ENCODE measurements at places on chromosomes 2 and 18. TPM values are rescaled to one million over a fixed set of nuclear protein-coding genes. Genes with fewer than 3 reads are reported as not detected.

The TUBB8B gene
- 0.40 TPM for total RNA-seq

The MERTK gene
- total RNA-seq = 13.7 TPM

- H3K27ac ChIP-seq = peak overlapping the region; percentile 56
- no peak overlapping the region for H3K4me3 ChIP-seq
- H3K4me1 ChIP-seq = peaks cover 13% of the 10 kb centered on the region
- H3K36me3 ChIP-seq = no peaks in the 10 kb centered on the region
Measured at GRCh38 chr2:197599285-197599965, 76.0 kb downstream of the RFTN2 start.

DNA sequence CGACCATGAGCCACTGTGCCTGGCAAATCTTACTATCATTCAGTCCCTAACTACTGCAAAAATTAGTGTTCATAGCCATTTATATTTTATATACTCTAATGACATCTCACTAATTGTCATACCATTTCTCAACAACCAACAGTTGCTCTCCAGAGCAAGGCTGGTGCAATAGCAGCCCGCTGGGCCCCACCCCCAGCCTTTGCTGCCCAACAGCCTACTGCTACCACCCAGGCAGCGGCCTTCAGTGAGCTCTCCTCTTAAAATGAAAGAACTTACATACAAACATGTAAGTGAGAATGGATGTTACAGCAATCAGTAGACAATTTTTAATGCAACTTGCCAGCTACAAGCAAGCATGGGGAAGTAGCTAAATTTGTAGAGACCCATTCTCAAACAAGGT, 90.5 kb downstream of the HNRNPLL start:
- no peaks in the 10 kb centered on the region for H3K36me3 ChIP-seq
- H3K27ac ChIP-seq = peak overlapping the region; percentile 47

The CHAC2 gene
- total RNA-seq = 5.0 TPM

GRCh38 chr2:163291790-163292189, 444.0 kb downstream of the FIGN start:
- DNase-seq = no peak
- H3K36me3 ChIP-seq = no peaks in the 10 kb centered on the region
- no peak overlapping the region for H3K4me3 ChIP-seq

The DOK6 gene
- not detected for total RNA-seq

DNA sequence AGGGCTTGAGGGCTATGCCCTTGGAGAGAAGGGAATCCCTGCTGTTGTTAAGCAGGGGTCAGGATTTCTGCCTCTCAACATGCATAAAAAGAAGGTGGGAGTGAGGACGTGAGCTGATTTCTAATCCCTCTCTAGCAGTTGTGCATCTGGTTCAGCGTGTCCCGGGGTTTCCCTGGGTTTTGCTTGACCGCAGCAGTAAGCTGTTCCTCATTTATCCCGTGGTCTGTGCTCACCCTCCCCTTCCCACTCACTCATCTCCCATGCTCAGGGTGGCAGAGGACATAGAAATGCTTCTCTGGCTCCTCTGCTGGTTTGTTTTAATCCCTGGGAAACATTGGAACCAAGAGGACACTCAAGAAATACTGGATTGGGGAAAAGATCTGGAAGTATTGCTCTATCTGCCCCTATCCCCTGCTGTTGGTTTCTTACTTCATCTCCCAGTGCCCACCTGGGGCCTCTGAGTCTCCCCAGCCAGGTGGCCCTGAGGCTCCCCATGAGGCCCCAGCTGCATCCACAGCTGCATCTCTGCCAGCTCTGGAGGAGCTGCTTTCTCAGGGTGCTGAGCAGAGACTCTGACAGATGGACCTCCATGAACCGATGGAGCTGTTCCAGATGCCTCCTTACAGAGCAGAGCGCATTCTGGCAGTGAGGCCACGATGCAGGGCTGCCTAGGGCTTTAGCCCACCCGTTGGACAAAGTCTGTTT, 36.1 kb downstream of the TET3 start:
- no peaks in the 10 kb centered on the region for H3K36me3 ChIP-seq
- no peaks in the 10 kb centered on the region for H3K27me3 ChIP-seq
- H3K27ac ChIP-seq = no peak overlapping the region

- no peaks in the 10 kb centered on the region for H3K36me3 ChIP-seq
- no peak overlapping the region for H3K27ac ChIP-seq
- no peaks in the 10 kb centered on the region for H3K4me1 ChIP-seq
- DNase-seq = no peak
- H3K27me3 ChIP-seq = no peaks in the 10 kb centered on the region
Measured at GRCh38 chr2:159457589-159457988, 158.8 kb downstream of the BAZ2B start.

- H3K27ac ChIP-seq = no peak overlapping the region
- no peaks in the 10 kb centered on the region for H3K36me3 ChIP-seq
- DNase-seq = no peak
- no peak overlapping the region for H3K4me3 ChIP-seq
- H3K27me3 ChIP-seq = no peaks in the 10 kb centered on the region
- no peaks in the 10 kb centered on the region for H3K4me1 ChIP-seq
Measured at GRCh38 chr2:47656715-47657600, 126.0 kb upstream of the MSH6 start.

DNA sequence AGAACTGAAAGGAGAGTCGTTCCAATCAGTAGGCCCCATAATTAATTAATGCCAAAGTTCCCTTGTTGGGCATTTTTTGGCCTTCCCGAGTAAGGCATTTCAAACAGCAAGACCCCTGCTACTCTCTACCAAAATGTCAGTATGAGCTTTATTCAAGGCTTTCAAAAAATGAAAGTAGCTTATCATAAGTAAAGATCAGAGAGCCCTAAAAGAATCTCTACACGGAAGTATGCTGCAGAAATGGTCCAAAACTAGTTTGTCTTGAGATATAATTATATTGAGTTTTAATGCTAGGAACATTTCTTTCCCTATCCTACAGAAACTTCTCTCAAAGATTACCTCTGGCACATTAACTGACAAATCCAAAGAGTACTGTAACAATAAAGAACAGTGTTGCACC, 43.9 kb downstream of the RTN4 start:
- H3K27me3 ChIP-seq = no peaks in the 10 kb centered on the region
- H3K36me3 ChIP-seq = no peaks in the 10 kb centered on the region
- no peak for DNase-seq
- H3K4me1 ChIP-seq = peaks cover 95% of the 10 kb centered on the region
- no peak overlapping the region for H3K4me3 ChIP-seq

DNA sequence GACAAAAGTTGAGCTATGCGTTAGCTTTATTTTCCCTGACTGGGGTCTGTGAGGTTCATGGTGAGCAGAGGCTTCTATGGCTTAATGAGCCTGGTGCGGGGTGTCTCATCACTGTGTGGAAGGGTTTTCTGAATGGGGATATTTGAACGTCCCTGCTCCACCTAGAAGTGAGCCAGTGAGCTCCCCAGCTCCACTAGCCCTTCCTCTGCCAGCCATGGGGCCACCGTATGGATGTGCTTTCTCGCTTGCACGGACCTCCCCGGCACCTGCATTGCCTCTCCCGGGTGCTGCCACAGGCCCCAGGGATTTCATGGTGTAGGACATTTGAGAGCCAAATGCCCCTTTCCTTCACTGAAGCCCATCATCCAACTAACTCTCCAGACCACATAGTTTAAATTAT, 37.8 kb downstream of the CYP26B1 start:
- H3K4me3 ChIP-seq = no peak overlapping the region
- H3K36me3 ChIP-seq = no peaks in the 10 kb centered on the region
- H3K27ac ChIP-seq = no peak overlapping the region
- DNase-seq = no peak
- no peaks in the 10 kb centered on the region for H3K27me3 ChIP-seq

- no peaks in the 10 kb centered on the region for H3K27me3 ChIP-seq
- no peaks in the 10 kb centered on the region for H3K4me1 ChIP-seq
- no peak for DNase-seq
- H3K4me3 ChIP-seq = no peak overlapping the region
- no peaks in the 10 kb centered on the region for H3K36me3 ChIP-seq
Measured at GRCh38 chr2:208017721-208018120, 7.6 kb downstream of the PLEKHM3 start.

DNA sequence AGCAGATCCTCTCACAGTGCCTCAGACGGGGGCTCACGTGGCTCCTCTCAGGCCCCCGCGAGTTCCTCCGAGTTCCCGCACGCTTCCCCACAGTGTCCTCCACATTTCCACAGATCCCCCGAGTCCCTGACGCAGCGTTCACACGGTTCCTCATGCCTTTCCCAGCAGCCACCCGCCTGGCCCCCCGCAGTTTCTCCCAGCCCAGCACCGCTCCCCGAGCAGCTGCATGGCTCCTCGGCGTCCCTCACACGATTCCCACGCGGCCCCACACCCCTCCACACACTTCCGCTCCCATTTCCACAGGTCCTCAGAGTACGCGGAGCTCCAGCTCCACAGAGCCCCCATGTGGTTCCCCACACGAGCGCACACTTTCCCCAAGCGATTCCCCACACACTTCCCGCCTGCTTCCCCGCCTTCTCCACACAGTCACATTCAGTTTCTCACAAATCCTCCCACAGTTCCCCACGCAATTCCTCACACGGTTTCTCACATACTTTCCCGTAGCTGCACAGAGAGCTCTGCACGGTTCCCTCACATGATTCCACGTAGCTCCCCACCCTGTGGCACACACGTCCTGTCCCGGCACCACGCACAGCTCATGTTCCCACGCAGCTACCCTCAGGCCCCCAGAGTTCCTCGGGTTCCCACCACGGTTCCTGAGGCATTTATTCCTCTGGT, 39.9 kb downstream of the KIF1A start:
- no peaks in the 10 kb centered on the region for H3K4me1 ChIP-seq
- H3K4me3 ChIP-seq = no peak overlapping the region
- H3K27ac ChIP-seq = no peak overlapping the region
- no peak for DNase-seq
- H3K36me3 ChIP-seq = no peaks in the 10 kb centered on the region
